ENCODE measurements at places on chromosomes 16 and 17. TPM values are rescaled to one million over a fixed set of nuclear protein-coding genes. Genes with fewer than 3 reads are reported as not detected.

- no peak for DNase-seq
Observed at GRCh38 chr17:72699545-72699944, 392.9 kb downstream of the SLC39A11 start.

DNA sequence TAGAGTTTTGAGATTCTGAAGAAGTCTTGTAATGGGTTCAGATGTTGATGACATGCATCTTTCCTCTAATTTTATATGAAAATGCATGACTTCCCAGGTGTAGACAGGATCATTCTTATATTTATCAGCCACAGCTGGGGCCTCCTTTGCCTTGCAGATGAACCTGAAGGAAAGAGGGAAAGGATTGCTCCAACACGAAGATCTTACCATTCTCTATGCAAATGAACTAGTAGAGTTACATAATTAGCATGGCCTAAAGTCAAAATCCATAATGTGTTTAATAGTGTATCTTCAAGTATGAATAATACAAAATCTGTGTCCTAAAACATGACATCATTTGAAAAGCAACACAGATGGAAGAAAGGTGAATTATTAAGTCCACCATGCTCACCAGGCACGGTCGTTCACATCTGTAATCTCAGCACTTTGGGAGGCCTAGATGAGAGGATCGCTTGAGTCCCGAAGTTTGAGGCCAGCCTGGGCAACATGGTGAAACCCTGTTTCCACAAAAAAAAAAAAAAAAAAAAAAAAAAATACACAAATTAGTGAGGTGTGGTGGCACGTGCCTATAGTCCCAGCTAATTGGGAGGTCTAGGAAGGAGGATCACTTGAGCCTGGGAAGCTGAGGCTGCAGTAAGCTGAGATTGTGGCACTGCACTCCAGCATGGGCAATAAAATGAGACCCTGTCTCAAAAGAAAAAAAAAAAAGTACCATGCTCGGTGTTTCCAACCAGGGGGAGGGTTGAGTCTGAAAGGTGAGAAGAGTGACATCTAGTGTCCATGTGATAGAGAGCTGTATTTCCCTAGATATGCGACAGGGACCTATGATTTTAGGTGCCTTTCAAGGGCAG lies 6.3 kb downstream of the VWA3A start:
- DNase-seq: peak; percentile 21

OR3A3 gene
- polyA plus RNA-seq: not detected

DNA sequence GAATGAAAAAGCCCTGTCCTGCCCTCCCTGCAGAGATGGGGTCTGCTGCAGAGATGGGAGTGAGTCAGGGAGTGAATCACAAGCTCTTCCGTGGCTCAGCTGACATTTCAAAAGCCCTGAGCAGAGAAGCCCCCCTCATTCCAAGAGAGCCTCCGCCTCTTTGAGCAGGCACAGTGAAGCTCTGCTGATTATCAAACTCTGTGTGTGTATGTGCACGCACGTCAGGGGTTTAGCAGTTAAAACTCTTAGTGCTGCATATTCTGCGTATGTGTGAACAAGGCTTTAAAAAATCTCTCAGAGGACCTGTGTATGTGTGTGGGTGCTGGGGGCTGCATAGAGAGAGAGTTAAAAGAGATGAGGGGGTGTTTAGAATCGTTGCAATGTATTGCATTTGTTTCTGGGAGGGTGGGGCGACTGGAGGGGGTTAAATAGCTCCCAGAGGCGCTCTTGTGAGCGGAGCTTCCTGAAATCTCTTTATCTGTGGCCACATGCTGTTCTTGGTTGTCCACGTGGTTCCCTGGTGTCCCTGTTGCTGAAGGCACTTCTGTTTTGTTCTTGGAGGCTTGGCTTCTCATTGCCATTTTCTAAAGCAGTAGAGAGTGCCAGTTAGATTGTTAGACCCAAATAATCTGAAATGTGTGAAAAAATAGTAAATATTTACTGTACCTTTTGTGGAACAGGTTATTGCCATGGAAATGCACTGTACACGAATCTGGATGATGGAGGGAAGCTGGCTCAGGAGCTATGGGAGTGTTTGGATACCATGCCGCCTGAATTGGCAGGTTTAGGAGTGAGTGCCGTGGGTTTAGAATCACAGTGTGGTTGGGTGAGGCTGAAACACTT lies 116.6 kb downstream of the PRKCB start:
- no peak for DNase-seq

Data from muscle of back (tissue), 13 donors.